Anterior cingulate cortex (tissue), 58 donors: ENCODE measurements at places on chromosomes 11 and 22.

DNA sequence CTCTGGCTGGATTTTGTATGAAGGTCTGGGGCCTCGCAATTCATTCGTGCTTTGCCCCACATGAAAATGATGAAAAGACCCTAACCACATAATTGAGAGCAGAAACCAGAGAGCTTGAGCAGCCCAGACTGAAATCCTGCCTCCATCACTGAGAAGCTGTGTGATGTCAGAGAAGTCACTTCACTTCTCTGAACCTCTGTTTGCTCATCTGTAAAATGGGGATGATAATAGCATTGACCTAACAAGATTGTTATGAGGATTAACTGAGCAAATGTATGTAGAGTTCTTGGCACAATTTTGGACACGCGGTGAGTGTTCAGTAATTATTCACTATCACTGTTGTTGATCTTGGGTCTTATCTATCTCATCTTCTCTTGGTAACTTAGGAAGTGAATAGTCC, 56.2 kb upstream of the ASPHD2 start:
- DNase-seq, result no peak

- no peak for DNase-seq
These were observed 638 bp downstream of the NRGN start for GRCh38 chr11:124740277-124740882.

- DNase-seq, result no peak
These were observed 2.1 kb downstream of the LPXN start for GRCh38 chr11:58573451-58574104.

GRCh38 chr11:9020916-9021315, 17.1 kb upstream of the NRIP3 start:
- DNase-seq, result no peak

DNA sequence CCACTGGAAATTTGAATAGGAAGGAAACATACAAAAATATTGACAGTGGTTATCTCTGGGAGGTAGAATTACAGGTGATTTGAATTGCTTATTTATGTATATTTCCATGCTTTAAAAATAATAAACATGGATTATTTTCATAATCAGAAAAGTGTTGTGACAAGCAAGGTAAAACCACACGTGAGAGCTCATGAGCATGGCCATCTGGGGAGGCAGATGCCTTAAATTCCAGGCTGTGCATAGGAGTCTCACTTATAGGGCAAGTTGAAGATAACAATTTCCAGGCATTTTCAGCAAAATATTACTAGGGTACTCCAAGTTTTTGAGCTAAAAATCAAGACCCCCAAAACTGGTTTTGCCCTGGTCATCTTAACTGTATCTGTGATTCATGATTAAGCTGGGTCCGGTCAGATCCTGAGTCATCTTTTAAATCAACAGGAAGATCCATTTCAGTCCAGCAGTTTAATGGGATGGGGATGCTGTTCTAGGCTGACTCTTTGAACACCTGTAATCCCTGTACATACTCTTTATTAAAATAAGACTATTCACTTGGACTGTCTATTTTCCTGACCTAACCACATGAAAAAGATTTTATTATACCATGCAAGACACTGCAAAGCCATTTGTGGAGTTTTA, 115.8 kb upstream of the NARS2 start:
- no peak for DNase-seq

DNA sequence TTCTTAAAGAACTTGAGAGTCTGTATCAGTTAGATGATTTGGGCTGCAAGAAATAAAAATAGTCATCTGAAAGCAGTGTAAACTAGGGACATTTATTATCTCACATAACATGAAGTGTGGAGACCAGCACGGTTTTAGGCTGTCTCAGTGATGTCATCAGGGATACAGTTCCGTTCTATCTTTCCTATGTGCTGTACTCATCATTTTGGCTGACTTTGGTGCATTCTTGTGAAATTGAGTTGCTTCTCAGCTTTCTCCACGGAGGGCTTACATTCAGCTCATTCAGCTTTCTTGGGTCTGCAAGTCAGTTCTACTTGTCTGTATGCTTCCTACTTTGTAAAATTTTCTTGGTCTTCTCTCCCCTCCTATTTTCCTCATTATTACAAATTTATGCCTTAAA, 51.8 kb upstream of the LIN7C start:
- DNase-seq, result no peak

- DNase-seq, result no peak
These were observed 737 bp upstream of the MFRP start for GRCh38 chr11:119347242-119347641.

DNA sequence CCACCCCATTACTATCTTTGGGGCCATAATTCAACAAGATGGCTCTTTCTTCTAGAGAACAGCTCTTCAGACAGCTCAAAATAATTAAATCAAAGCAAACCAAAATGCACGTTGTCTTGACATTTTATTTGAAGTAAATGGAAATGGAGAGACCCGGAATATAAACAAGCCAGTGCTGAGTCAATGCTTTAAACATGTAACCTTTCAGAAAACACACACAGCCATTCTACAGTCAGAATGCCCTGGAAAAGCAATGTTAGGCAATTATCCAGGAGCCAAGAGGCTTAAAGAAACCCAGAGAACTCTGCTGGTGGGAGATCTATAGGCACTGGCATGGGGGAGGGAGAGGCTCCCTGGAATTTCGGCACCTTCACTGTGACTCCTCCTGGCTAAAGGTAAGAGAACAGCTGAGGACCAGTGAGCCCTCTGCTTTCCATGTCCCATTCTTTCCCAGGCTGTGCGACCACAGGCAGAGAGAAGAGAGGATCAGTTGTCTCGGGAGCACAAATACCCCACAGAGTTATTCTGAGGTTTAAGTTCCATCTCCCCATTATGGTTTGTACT, 254.0 kb upstream of the CCDC90B start:
- no peak for DNase-seq

DNA sequence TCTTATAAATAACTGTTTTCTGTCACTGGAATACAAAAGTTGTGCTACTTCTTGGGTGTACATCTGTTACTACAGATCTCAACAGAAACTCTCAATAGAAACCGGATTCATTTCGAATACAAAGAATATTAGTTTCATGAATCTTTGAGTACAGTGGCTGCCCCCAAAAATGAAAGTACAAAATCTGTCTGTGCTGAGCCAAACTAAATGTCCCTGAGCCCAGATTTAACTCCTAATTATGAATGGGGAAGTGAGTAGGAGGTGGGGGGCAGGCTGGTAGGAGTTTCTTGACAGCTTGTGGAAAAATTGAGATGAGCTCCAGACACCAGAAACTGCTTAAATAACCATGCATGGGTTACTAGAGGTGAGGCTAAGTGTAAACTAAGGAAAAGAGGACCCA, 41.6 kb downstream of the PITPNB start:
- no peak for DNase-seq

DNA sequence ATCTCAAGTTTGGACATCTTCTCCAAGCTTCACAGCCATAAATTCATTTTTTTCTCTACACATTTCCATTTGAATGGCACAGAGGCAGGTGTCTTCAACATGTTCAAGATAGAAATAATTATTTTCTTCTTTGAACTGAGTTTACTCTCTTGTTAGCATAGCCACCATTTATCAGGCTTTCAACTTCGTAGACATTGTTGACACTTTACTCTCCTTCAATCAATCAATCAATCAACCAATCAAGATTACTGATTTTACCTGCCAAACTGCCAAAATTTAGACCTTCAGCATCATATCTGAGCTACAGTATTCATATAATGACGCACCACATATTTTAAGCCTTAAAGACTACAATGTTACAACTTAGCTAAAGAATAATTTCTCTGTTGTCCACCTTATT, 300.1 kb upstream of the LUZP2 start:
- no peak for DNase-seq
